ENCODE measurements at places on chromosomes 3 and 15.

GRCh38 chr3:3798631-3799113 lies 559 bp upstream of the LRRN1 start:
- no peak for DNase-seq

- no peak for DNase-seq
Observed at GRCh38 chr3:160020057-160020711, 31.5 kb downstream of the IL12A start.

DNA sequence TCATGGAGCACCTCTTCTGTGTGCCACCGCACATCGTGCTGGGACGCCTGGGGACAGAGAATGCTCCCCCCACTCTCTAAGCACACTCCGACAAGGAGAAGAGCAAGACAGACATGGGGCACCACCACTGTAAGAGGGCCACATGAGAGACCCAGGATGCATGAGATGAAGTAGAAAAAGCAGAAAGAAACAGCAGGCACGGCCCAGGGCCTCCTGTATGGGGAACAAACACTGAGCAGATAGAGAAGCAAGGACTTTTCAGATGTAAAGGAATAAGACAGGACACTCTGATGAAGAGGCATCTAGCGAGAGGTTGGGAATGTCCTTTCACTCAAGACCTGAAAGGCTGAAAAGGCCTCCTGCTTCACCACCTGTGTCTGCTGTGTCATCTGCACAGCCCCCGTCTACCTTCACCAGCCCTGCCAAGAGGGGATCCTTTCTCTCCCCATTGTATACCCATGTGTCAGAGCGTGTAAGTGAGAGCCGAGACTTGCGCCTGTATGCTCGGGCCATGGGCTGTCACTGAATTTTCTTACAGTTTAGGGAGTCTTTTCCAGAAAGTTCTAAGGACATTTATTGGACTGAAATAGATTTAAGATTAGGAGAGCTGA lies 125.6 kb downstream of the LRRK1 start:
- no peak for DNase-seq

- no peak for DNase-seq
Observed at GRCh38 chr3:173938159-173938558, 540.6 kb downstream of the NLGN1 start.
